ENCODE measurements at places on chromosomes 6 and 20.

- DNase-seq = no peak
Measured at GRCh38 chr6:142167071-142167470, 20.0 kb downstream of the VTA1 start.

GRCh38 chr20:45946149-45946970 lies 11.9 kb downstream of the PCIF1 start:
- DNase-seq = no peak

- no peak for DNase-seq
Measured at GRCh38 chr20:18740726-18741125, 72.9 kb upstream of the SCP2D1 start.

GRCh38 chr6:144793744-144794143 lies 508.6 kb downstream of the UTRN start:
- DNase-seq = no peak

DNA sequence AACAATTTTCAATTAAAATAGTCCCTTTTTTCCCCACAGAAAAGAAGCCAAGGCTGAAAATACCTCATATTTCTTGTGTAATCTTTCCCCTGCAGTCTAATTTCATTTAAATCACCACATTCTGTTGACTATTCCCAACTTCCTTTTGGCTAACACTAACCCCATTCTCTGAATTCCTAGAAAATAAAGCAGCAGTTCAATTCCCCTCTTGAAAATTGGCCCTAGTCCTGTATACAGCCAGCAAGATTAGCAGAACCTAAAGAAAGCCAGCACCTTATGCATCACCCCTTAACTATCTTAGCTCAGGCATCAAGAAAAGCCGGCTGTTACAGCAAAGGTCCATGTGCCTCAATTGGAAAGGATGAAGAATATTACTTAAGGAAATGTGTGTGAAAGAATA lies 69.7 kb downstream of the MDN1 start:
- no peak for DNase-seq

- peak; percentile 4 for DNase-seq
Measured at GRCh38 chr6:102355578-102355977, 962.1 kb downstream of the GRIK2 start.

- DNase-seq = no peak
Measured at GRCh38 chr20:1341561-1342265, 12.8 kb upstream of the SDCBP2 start.

Measured in iPS-NIHi11 (cell line).